Mesothelial cell of epicardium (in vitro differentiated cells): ENCODE measurements at places on chromosomes 1 and 21.

DNA sequence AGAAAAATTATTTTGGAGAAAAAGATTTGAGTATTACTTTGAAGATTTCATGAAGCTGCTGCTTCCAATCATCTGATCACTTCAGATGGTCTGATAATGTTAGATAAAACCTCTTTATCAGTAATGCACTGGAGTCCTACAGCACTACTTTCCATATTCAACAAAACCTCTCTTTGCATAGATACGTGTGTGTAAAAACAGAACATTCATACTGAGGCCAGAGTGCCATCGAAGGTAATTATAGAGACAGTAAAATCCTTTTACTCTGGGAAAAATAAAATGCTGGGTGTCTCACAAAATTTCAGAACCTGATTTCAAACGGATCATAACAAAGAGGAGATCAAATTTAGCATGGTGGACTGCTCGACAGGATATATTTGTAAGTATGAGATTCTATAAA, at the start of gene RGS13:
Gene RGS13, plus strand, starts transcription at position 209 of the 400 bp plus-strand sequence. CDS start 8,188 bp downstream, outside the sequence.
- no peaks in the 10 kb centered on the region for H3K36me3 ChIP-seq
- peak within 1 kb of the TSS; percentile 66 for H3K27ac ChIP-seq

DNA sequence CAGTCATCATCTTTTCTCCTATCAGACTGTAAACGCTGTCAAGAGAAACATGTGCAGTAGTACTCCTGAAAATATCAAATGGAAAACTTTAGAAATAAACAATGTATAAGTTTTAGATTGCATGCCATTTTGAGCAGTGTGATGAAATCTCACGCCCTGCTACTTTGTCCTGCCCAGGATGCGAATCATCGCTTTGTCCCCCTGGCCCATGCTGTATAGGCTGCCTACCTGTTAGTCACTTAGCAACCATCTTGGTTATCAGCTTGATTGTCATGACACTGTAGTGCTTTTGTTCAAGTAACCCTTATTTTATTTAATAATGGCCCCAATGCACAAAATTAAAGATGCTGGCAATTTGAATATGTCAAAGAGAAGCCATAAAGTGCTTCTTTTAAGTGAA, 363.0 kb downstream of the ZP4 start:
- DNase-seq, result no peak
- H3K27me3 ChIP-seq, result no peaks in the 10 kb centered on the region
- H3K4me3 ChIP-seq, result no peak overlapping the region
- H3K36me3 ChIP-seq, result peaks cover 3% of the 10 kb centered on the region

- peak overlapping the region; percentile 21 for H3K27ac ChIP-seq
- peaks cover 16% of the 10 kb centered on the region for H3K4me1 ChIP-seq
- no peaks in the 10 kb centered on the region for H3K27me3 ChIP-seq
- DNase-seq, result no peak
Observed at GRCh38 chr1:43232482-43232881, 37.3 kb upstream of the TMEM125 start.

DNA sequence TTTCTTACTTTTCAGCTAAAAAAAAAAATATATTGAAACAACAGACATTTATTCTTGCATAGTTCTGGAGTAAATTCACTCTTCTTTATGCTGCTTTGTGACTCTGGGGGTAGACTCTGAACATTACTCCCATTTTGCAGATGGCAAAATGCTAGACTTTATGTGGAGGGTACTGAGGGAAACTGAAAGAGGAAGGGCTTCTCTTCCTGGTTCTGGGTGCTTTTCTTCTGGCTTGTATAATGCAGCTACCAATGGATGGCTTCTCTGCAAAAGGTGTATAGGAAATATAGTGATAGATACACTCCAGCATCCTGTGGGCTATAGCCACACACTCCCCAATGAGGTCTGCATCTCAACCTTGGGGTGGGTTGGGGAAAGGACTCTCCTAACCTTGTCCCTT, 19.7 kb upstream of the ZBTB40 start:
- H3K27ac ChIP-seq, result no peak overlapping the region
- no peaks in the 10 kb centered on the region for H3K27me3 ChIP-seq
- H3K36me3 ChIP-seq, result no peaks in the 10 kb centered on the region
- H3K4me1 ChIP-seq, result peaks cover 3% of the 10 kb centered on the region
- H3K4me3 ChIP-seq, result no peak overlapping the region

GRCh38 chr1:221397606-221398005, 344.3 kb downstream of the DUSP10 start:
- H3K4me1 ChIP-seq, result peaks cover 2% of the 10 kb centered on the region
- no peaks in the 10 kb centered on the region for H3K36me3 ChIP-seq
- H3K27ac ChIP-seq, result no peak overlapping the region
- H3K4me3 ChIP-seq, result no peak overlapping the region
- H3K27me3 ChIP-seq, result peaks cover 2% of the 10 kb centered on the region

DNA sequence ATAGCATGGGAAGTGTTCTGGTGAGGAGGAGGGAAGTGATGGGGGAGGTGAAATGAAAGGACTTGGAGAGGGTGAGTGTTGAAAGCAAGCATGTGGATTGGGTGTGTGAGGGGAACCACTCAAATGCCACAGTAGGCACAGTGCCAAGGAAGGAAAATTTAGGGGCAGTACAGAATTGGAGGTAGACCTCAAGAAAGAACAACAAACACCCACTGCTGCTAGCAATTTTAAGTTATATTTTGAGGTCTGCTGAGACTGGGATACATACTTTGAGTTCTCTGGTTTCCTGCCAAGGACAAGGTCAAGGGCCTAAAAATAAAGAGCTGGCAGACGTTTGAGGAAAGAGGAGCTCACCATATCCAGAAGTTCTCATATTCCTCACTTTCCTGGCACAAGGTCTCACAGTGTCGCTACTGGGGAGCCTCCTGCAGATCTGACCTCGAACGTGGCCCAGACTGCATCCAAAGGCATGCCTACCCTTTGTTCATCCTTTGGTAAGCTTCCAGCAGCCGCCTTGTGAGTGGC, 104.0 kb downstream of the BRINP2 start:
- DNase-seq, result no peak
- peaks cover 3% of the 10 kb centered on the region for H3K4me1 ChIP-seq
- H3K4me3 ChIP-seq, result no peak overlapping the region
- peaks cover 31% of the 10 kb centered on the region for H3K27me3 ChIP-seq
- H3K36me3 ChIP-seq, result no peaks in the 10 kb centered on the region

DNA sequence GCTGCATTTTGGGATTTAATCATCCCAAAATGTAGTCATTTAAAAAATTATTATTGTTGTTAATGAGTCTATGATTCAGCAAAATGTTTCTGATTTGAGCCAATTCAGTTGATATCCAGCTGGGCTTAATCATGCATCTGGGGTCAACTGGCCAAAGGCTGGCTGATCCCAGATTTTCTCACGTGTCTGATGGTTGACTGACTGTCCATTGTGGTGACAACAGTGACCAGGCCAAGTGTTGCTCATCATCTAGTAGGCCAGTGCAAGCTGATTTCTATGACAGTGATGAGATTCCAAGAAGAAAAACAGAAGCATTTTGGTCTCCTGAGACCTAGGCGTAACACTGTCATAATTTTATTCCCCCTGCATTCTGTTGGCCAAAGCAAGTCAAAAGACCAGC, 80.1 kb upstream of the ZC3H11B start:
- DNase-seq, result no peak
- H3K27me3 ChIP-seq, result no peaks in the 10 kb centered on the region
- no peaks in the 10 kb centered on the region for H3K36me3 ChIP-seq
- no peak overlapping the region for H3K4me3 ChIP-seq

DNA sequence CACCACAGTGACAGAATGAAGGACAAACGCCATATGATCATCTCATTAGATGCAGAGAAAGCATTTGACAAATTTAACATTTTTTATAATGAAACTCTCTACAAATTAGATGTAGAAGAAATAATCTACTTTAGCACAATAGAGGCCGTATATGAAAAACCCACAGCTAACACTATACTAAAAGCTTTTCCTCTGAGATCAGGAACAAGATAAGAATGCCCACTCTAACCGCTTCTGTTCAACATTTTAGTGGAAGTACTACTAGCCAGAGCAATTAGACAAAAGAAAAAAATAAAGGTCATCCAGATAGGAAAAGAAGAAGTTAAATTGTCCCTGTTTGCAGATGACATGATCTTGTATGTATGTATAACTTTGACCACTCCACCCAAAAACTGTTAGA, 109.7 kb downstream of the SLC35F3 start:
- no peak for DNase-seq
- H3K27me3 ChIP-seq, result peaks cover 60% of the 10 kb centered on the region
- no peaks in the 10 kb centered on the region for H3K36me3 ChIP-seq
- no peak overlapping the region for H3K27ac ChIP-seq
- H3K4me3 ChIP-seq, result no peak overlapping the region

GRCh38 chr1:116842654-116843053, 67.1 kb upstream of the PTGFRN start:
- peaks cover 3% of the 10 kb centered on the region for H3K36me3 ChIP-seq
- no peaks in the 10 kb centered on the region for H3K27me3 ChIP-seq
- H3K4me1 ChIP-seq, result peaks cover 3% of the 10 kb centered on the region
- no peak overlapping the region for H3K4me3 ChIP-seq
- no peak overlapping the region for H3K27ac ChIP-seq

GRCh38 chr1:54764922-54765561, 719 bp upstream of the PARS2 start:
- H3K27me3 ChIP-seq, result peaks cover 9% of the 10 kb centered on the region
- H3K36me3 ChIP-seq, result no peaks in the 10 kb centered on the region
- no peak for DNase-seq
- H3K4me1 ChIP-seq, result peaks cover 17% of the 10 kb centered on the region
- H3K4me3 ChIP-seq, result peak overlapping the region; percentile 91

- no peak overlapping the region for H3K4me3 ChIP-seq
- no peak overlapping the region for H3K27ac ChIP-seq
- no peaks in the 10 kb centered on the region for H3K36me3 ChIP-seq
- H3K27me3 ChIP-seq, result peaks cover 16% of the 10 kb centered on the region
Observed at GRCh38 chr1:17356387-17357026, 15.5 kb upstream of the PADI6 start.

GRCh38 chr1:212689758-212690529, 9.7 kb downstream of the BATF3 start:
- H3K27me3 ChIP-seq, result peaks cover 34% of the 10 kb centered on the region
- no peak overlapping the region for H3K27ac ChIP-seq
- no peaks in the 10 kb centered on the region for H3K4me1 ChIP-seq
- H3K36me3 ChIP-seq, result no peaks in the 10 kb centered on the region

DNA sequence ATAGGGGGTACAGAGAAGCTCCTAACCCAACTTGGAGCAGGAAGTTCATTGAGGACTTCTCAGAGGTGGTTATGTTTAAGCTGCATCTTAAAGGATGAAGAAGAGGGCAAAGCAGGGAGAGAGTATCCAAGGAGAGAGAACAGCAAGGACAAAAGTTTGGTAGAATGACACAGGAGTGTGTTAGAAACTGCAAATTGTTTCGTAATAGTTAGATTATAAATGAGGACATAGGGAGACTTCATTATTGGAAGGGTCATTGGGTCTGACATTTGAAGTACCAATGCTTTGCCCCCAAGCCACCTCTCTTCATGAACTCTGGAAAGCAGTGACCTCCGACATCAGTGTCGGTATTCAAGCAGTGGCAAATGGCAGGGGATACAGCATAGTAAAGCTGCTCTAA, 209.6 kb upstream of the JUN start:
- H3K4me3 ChIP-seq, result no peak overlapping the region
- H3K4me1 ChIP-seq, result peaks cover 7% of the 10 kb centered on the region
- no peaks in the 10 kb centered on the region for H3K36me3 ChIP-seq
- H3K27me3 ChIP-seq, result no peaks in the 10 kb centered on the region
- DNase-seq, result no peak
- H3K27ac ChIP-seq, result no peak overlapping the region

GRCh38 chr1:15678578-15678977, 5.5 kb upstream of the PLEKHM2 start:
- peaks cover 12% of the 10 kb centered on the region for H3K4me1 ChIP-seq
- H3K4me3 ChIP-seq, result no peak overlapping the region
- DNase-seq, result no peak
- peaks cover 2% of the 10 kb centered on the region for H3K36me3 ChIP-seq

DNA sequence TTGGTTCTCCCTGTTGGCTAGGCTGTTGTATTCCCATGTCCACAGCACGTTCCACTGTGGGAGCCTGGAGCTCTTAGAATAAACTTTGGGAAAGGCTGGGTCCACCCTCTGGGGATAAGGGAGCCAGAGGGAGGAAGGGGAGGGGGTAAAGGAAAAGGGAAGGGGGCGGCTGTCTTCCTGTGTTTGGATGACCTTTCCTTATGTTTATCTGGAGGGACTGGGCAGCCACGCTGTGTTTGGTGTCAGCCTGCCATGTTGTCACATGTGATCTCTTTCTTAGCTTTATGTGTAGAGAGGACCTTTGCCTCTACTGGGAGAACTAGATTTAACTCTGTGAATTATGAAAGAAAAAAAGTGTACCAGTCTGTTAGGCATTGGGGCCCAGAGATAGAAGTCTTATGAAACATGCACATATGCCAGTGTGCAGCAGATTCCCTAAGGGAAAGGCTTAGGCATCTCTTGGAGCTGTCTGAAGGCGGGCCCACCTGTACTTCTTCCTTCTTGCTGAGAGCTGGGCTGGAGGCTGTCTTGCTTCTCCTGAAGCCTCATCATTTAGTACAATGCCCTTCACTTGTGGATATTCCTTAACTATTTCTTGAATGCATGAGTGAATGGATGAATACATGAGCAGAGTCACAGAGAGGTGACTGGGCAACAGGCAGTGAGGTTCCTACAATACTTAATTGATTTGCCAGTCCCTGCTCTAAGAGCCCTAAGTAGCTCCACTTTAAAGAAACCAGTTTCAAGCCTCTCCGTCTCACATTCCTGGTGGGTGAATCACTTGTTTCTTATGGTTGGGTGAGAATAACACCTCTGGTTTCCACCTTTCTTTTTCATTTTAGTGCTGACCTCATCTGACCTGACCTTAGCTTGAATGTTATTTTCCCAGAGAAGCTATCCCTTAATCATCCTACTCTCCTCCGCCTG, 62.5 kb upstream of the ARHGAP29 start:
- H3K4me1 ChIP-seq, result peaks cover 14% of the 10 kb centered on the region
- no peak for DNase-seq
- H3K36me3 ChIP-seq, result no peaks in the 10 kb centered on the region
- H3K27ac ChIP-seq, result no peak overlapping the region

DNA sequence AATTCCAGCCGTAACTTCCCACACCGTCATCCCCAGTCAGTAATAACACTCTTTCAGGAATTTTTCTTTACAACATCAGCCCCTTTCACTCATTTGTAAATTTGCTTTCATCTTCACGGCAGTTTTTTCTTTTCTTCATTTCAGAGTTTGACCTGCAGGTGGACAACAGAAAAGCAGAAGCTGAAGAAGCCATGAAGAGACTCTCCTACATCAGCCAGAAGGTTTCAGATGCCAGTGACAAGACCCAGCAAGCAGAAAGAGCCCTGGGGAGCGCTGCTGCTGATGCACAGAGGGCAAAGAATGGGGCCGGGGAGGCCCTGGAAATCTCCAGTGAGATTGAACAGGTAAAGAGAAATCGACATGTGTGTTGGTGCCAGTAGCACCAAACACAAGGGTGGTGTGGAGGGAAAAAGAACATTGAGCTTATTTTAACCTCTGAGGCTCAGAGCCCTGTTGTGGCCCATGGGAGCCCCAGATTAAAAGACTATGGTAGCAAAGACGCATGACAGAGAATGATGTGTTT, 53.2 kb downstream of the LAMC2 start:
- peaks cover 5% of the 10 kb centered on the region for H3K36me3 ChIP-seq
- DNase-seq, result no peak
- H3K4me1 ChIP-seq, result peaks cover 17% of the 10 kb centered on the region
- no peak overlapping the region for H3K27ac ChIP-seq
- no peak overlapping the region for H3K4me3 ChIP-seq
- H3K27me3 ChIP-seq, result no peaks in the 10 kb centered on the region

GRCh38 chr1:5415606-5416005, 576.6 kb downstream of the NPHP4 start:
- no peak for DNase-seq
- H3K4me3 ChIP-seq, result no peak overlapping the region
- no peaks in the 10 kb centered on the region for H3K36me3 ChIP-seq

GRCh38 chr1:26733982-26734381, 38.2 kb downstream of the ARID1A start:
- no peaks in the 10 kb centered on the region for H3K27me3 ChIP-seq
- H3K27ac ChIP-seq, result no peak overlapping the region
- peaks cover 23% of the 10 kb centered on the region for H3K36me3 ChIP-seq
- H3K4me3 ChIP-seq, result no peak overlapping the region
